ENCODE measurements at places on chromosomes 1 and 21.

- DNase-seq, result no peak
These were observed 9.9 kb upstream of the NCF2 start for GRCh38 chr1:183600136-183600535.

GRCh38 chr1:101769520-101769919 is 227.2 kb downstream of the OLFM3 start:
- DNase-seq, result no peak

DNA sequence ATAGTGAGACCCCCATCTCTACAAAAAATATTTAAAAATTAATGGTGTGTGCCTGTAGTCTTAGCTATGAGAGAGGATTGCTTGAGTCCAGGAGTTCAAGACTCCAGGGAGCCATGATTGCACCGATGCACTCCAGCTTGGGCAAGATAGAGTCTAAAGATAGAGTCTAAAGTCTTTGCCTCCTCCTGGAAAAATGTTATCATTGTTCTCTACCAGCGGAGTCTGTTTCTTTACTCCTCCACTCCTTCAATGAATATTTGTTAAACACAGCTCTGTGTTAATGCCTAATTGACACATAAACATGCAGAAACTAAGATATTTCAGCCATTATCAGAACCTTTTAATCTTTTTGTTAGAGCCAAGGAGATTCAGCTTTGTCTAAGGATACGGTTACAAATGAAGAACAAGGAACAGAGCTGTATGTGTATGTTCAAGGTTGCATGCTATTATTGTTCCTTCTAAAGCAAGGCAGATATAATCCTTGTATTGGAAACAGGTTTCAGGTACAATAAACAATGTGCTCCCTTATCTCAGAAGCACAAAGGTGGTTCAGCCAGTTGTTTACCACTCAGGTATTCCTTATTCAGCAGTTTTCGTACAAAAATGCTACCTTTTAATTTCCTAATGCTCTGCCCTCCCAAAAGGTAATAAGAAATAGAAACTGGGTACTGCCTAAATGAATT is 15.4 kb downstream of the OVAAL start:
- DNase-seq, result no peak

GRCh38 chr1:159965263-159965662 is 11.2 kb upstream of the SLAMF9 start:
- DNase-seq, result no peak

DNA sequence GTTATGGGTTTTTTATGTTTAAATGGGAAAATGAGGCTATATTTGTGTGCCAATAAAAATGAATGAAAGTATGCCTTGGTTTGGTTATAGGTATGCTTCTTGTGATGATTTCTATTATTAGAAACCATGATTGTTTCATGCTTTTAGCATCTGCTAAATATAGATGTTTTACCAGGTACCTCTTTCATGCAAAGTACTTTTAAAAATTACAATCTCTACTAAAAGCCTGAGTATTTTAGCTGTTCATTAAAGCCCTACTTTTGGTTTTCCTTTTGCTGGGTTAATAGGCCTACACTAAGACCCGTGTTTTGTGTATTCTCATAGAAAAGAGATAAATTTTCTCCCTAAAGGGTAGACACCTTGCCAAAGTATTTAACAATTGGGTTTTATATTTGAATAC is 32.0 kb downstream of the MTF2 start:
- no peak for DNase-seq

DNA sequence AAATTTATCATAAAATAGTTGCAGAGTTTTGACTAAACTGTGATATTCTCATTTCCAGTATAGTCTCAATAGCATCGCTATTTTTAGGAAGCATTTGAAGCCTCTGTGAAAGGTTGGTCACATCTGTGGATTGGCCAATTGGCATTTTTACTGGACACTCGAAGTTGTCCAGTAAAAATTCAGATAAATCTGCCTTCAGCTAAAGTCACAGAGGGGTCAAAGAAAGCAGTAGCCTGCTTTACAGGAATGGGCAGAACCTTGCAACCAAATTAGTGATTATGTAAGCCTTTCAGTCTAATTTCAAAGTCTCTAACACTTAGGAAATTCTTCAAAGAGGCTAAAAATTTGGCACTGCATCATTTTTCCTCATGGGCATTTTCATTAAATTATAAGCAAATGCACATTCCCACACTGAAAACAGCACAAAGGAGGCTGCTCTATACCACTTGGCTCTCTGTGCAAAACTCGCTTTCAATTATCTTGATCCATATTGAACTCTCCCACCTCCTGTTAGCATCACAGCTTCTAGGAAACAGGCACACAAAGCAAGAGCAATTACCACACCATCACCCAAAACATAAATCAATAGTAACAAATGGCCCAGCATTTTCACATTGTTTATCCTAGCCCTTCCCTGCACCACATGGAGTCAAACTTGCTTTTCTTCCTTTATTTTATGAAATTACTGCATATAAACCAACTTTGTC is 318.5 kb upstream of the DUSP10 start:
- DNase-seq, result no peak

GRCh38 chr1:14466006-14466405 is 132.5 kb upstream of the KAZN start:
- DNase-seq, result no peak

GRCh38 chr1:39491146-39491921 is at the start of gene BMP8A:
BMP8A (plus strand) TSS chr1:39491636; CDS start chr1:39491992, 356 bp downstream.
- DNase-seq, result peak; percentile 94
